ENCODE measurements at places on chromosomes 7 and 10.

DNA sequence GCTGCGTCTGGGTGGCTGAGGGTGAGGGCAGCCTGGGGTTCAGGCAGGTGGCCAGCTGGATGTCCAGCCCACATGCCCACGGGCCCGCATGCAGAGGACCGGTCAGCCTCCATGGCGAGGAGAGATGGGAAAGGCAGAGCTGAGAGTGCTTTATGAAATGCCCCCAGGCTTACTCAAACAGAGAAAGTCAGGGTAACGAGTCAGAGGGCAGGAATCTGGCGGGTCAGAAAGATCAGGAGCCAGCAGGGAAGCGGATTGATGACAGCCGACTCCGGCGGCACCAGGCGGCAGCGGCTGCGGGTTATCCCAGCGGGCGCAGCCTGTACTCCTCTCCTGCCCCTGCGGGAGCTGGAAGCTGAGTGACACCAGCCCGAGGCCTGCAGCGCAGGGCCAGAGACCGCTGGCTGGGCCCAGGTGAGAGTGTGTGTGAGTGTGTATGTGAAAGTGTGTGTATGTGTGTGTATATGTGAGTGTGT, 13.4 kb downstream of the SLC13A4 start:
- DNase-seq: no peak

GRCh38 chr10:44387853-44388251, 3.0 kb upstream of the CXCL12 start:
- no peak for DNase-seq

DNA sequence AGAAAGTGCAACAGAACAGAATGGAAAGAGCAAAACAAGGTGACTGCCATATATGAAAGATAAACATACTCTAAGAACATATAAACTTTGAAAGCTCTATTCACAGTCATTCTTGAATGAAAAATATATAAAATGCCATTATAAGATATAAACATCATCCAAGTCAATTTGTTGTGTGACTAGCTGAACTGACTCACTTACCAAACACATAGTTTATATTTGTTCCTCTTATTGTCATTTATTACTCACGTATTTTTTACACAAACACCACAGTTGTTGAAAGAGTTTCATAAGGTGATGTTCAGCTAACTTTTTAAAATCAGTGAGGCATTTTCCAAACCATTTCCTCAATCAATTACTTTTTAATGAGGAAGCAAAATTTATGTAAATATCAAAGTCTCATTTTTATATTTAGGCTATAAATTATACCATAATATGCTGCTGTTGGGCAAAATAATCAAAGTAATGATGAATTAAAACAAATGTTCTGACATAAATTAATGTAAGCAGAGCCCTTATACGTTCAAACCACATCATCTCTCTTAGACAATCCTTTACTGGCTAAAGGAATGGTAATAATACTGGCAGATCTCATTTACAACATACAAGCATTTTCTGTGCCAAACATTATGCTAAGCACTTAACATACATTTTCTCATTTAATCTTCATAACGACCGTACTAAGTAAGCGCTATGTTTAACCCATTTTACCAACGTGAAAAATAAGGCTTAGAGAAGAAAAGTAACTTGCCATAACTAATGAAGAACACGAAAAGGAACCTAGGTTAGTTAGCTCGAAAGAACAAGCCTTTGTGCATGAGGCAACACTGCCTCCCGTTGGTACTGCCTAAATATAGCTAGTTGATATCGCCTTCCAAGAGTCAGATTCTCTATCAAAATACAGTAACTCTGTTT, 7.3 kb downstream of the LRRN3 start:
- DNase-seq: peak; percentile 55

- no peak for DNase-seq
Measured at GRCh38 chr7:70338015-70338414, 739.7 kb downstream of the AUTS2 start.

- DNase-seq: no peak
Measured at GRCh38 chr7:71817916-71818315, 594.2 kb downstream of the CALN1 start.

DNA sequence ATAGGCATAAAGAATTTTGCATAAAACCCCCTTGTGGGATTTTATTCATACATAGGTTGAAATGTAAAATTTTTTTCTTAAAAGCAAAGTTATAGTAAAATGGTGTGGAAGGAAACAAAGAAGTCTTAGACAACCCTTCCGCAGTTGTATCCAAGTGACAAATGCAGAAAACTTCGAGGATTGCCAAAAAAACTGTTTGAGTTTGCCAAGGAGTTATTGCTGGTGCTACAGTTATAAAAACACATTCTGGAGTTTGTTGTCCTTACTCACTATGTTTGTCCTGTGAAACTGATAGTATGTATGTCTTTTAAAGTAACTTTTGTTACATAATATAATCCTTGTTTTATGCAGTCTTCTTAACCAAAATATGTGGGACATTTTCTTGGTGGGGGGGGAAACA, 120.3 kb downstream of the FOXP2 start:
- DNase-seq: no peak

GRCh38 chr7:21128062-21128817, 299.6 kb upstream of the SP4 start:
- no peak for DNase-seq

DNA sequence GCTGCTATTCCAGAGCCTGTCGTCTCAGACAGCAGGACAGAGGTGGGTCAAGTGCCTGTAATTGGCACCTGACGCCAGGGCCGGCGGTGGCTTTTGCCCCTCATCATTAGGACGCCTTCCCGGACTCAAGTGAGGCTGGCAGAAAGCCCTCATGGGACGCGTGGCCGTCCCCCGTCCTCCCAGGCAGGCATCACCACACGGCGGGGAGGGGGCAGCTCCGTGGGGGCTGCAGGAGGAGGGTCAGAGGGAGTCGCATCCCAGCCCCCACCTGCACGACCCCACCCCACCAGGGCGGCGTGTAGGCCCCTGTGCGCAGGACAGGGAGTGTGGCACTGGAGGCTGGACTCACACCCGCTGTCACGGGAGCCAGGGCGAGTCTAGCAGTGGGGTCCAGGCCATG, 16.3 kb downstream of the CFAP46 start:
- no peak for DNase-seq

DNA sequence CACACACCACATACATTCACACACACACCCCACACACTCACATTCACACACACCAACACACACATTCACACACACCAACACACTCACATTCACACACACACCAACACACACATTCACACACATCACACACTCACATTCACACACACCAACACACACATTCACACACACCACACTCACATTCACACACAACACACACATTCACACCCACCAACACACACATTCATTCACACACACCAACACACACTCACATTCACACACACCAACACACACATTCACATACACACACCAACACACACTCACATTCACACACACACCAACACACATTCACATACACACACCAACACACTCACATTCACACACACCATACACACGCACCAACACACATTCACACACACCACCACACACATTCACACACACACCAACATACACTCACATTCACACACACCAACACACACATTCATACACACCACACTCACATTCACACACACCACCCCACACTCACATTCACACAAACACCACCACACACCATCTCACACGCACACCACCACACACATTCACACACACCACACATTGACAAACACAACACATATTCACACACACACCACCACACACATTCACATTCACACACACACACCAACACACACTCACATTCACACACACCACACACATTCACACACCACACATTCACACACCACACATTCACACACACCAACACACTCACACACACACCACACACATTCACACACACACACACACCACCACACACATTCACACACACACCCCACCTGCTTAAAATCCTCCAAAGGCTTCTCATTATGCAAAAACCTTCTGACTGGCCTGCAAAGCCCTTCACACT, 9.0 kb downstream of the TAS2R40 start:
- no peak for DNase-seq

DNA sequence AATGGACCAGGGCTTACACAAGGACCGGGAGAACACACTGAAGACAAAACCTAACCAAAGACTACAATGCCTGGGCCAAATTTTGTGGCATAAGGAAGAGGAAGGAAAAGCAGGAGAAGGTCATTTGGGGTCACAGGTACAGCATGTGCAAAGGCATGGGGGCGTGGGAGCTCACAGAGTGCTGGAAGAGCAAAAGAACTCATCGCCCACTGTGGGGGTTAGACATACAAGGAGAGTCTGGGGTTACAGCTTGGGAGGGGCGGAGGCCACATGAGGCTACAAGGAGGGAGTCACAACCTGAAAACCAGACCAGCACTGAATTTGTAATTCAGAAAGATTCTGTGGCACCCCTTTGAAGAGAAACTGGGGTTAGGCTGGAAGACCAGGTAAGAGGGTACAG, 9.7 kb downstream of the PUS7 start:
- DNase-seq: no peak

- no peak for DNase-seq
Measured at GRCh38 chr7:55210176-55210575, 155.0 kb upstream of the LANCL2 start.

- peak; percentile 54 for DNase-seq
Measured at GRCh38 chr7:138875794-138876193, 77.8 kb upstream of the ATP6V0A4 start.

DNA sequence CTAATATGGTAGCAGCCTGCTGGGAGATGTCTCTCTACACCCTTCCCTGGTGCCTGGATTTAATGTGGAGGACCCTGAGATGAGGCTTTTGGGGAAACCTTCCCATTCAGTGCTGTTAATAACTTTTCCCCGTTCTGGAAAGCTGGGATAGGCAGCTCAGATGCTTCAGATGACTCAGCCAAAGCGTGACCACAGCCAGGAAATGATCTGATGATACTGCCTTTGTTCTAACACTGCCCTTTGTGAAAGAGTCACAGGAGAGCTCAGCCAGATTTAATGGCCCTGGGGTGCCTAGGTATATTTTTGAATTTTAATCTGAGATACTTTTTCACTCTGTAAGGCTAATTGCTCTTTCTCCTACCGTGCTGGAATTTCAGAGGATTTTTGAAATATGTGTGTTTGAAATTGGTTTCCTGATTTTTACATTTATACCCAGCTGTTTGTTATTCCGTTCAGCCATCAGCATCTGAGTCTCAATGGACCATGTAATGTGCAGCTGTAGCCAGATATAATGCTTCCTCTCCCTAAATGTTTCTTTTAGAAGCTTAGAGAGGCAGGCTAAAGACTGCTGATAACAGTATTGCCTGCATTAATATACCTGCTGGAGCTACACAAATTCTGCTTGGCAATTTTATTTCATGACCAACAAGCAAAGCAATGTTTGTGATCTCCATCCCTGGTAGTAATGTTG, 17.8 kb downstream of the CELF2 start:
- no peak for DNase-seq

GRCh38 chr10:48237259-48238250, 36.9 kb downstream of the FRMPD2 start:
- no peak for DNase-seq

DNA sequence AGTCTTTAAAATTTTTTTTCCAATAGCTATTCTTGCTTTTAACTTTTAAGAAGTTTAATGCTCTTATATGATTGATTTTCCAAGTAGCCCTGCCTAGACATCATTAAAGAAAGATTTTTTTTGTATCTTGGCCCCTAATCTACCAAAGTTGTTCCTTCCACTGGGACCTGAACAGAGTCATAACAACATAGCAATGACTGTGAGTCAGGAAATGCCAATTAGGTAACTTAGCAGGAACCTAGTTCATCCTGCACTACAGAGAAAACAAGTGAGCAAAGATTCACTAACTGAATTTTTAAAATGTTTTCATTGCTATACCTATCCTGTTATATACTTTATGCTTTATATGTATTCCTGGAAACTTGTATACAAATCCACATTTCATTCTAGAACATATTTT, 284.7 kb downstream of the BICC1 start:
- DNase-seq: no peak

DNA sequence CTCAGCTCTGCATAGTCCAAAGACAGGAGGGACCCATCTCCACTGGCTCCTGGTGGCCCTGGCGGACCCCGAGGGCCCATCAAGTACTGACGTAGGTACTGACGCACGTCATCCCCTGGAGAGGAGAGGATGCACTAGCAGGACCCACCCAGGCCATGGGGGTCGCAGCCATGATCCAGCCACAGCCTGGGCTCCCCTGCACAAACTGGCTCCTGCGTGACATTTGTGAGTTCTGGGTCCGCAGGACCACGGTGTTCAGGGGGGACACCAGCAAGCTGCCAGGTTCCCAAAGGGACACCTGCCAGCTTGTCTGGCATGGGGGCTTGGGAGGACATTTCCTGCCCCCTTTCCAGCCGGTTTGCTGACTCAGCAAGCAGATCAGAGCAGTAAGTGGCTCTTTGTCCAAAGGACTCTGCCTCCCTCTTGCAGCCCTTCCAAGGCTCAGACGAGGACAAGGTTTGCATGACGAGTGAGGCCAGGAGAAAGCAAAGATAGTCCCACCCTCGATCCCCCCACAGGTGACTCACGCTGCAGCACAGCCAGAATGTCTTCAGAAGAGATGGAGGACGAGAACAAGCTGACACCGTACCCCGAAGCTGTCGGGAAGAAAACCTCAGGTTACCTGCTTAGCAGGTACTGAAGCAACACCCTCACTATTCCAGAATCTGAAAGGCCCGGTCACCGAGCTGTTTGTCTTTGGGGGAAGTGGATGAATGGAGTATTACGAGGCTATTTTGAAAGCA, 49.0 kb downstream of the COL17A1 start:
- DNase-seq: no peak

DNA sequence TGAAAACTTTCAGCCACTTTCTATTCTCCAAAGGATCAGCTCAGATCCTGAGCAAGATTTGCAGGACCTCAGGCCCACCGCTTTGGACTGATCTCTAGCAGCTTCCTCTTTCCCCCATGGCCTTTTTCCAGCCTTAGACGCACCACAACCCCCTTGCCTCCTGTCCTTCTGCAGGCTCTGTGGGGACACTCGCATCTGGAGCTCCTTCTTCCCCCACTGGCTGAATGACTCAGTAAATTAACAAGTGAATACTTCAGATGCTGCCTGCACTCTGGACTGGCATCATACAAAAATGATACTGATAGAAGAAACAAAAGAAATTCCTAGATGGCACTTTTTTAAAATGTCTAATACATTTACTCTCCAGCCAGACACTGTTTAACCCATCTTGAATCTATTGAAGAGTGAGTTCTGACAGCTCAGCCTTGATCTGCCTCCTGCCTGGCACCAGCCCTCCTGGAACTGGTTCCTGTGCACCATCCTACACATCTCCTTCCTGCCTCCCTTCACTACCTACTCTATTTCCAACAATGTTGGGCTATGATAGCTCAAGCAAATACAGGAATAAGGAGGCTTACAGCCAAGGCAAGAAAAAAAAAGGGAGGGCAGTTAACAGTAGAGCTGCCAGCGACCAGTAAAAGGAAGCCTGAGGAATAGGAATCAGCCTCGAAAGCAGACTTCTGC, 3.3 kb downstream of the FRMPD2 start:
- no peak for DNase-seq

GRCh38 chr10:44864637-44865288, 46.4 kb upstream of the TMEM72 start:
- DNase-seq: peak; percentile 69

DNA sequence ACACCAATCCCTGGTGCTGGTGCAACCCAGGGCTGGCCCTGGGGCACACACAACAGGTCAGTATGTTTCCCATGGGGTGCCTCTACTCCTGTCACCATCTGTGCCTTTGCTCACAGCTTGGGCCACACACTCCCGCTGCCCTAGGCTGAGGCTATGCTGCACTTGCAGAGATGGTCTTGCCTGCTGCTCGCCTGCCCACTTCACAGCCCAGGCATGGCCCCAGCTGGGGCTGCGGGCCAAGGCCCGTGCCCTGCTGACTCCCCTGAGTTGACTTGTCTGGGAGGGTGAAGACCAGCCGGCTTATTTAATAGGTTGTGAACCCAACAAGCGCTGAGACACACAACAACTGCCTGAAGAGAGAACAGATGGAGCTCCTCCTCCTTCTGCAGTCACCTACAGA, 184.1 kb downstream of the ZNF33B start:
- DNase-seq: no peak

Data from stimulated activated CD4-positive, alpha-beta T cell treated with anti-CD3 and anti-CD28 coated beads, Interleukin-2, amount 100 ng/mL, for 4 hours (primary cell).